ENCODE measurements at places on chromosomes 2 and 18.
A peak's percentile ranks its signal among the peaks of the same experiment; 100 is the strongest.

DNA sequence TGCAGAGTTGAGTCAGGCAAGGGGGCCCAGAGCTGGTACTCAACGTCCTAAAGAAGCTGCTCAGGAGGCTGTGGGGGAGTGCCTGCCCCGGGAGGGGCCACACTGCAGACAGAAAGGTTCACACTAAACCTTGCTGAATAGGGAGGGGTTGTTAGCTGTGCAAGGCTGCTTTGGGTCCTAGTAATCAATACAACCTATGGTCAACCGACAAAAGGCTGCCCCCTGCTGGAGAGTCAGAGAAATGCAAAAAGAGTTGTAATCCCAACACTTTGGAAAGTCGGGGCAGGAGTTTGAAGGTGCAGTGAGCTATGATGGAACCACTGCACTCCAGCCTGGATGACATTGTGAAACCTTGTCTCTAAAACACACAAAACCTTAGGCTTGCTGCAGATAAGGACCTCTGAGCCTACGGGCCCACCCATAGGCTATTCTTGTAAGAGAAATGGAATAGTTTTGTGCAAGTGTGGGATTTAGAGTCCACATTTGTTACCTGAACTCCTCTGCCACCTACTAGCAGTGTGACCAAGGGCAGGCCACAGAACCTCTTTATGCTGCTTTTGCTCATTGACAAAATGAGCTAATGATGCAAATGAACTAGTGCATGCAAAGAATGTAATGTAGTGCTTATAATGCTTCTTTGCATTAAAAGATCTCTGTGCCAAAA lies 81.5 kb downstream of the PRPF40A start:
- peak; percentile 43 for DNase-seq

GRCh38 chr2:104538077-104538476 lies 315.8 kb upstream of the POU3F3 start:
- no peak for DNase-seq

DNA sequence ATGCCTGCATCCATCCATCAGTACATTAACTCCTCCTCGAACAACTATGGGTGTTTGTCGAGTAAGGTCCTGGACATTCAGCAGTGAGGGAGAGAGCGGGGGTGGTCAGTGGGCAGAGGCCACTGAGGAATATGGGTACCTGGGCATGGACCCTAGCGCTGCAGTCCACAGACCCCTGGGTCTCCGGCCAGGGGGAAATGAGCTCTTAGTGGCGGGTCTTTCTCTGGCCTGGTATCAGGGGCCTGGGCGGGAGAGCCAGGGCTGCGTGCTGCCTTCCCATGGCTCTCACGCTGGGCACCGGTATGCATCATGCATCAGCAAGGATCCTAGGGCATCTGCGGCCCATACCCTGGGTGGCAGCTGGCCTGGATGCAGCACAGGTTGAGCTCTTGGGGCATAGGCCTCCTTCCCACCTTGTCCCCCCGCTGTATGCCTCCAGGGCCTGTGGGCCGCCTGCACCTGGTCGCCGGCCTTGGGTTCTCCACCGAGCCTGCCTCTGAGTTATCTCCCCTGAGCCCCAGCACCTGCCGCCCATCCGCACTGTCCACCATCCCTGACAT lies 1.3 kb upstream of the MOCOS start:
- no peak for DNase-seq

GRCh38 chr2:49943944-49944778 lies 789.8 kb upstream of the FSHR start:
- DNase-seq: no peak

- no peak for DNase-seq
These were observed 25.5 kb downstream of the VRK2 start for GRCh38 chr2:58072102-58072501.

DNA sequence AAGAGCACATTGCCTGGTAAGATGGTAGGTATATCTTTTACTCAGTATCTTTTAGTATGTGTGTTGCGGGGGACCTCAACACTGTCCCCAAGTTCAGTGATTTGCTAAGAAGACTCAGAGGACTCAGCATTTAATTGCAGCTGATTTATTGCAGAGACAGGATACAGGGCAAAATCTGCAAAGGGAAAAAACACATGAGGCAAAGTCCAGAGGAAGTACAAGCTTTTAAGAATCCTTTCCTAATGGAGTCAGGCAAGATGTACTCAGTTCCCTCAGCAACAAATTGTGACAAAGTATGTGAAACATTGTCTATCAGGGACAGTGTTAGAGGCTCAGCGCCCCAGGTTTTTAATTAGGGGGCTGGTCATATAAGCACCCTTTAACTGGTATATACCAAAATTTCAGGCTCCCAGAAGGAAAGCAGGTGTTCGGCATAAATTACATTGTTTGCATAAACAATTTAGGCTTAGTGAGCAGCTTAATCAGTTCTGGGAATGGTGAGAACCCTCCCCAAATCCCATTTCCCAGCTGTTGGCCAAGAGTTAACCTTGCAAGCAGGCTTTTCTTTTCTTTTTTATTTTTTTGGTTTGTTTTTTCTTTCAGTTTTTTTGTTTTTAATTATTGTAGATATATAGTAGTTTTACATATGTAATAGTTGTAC lies 41.7 kb downstream of the RAB3GAP1 start:
- DNase-seq: no peak

- DNase-seq: no peak
These were observed 1589.9 kb upstream of the DDX18 start for GRCh38 chr2:116224610-116225009.

GRCh38 chr2:176101216-176101830 lies 1.7 kb downstream of the HOXD12 start:
- no peak for DNase-seq

- DNase-seq: no peak
These were observed 21.1 kb downstream of the DYNC2LI1 start for GRCh38 chr2:43794956-43795355.

GRCh38 chr2:112698834-112699515 lies 21.8 kb upstream of the NT5DC4 start:
- peak; percentile 32 for DNase-seq

- DNase-seq: no peak
These were observed 68.5 kb downstream of the TMEM237 start for GRCh38 chr2:201574766-201575165.

DNA sequence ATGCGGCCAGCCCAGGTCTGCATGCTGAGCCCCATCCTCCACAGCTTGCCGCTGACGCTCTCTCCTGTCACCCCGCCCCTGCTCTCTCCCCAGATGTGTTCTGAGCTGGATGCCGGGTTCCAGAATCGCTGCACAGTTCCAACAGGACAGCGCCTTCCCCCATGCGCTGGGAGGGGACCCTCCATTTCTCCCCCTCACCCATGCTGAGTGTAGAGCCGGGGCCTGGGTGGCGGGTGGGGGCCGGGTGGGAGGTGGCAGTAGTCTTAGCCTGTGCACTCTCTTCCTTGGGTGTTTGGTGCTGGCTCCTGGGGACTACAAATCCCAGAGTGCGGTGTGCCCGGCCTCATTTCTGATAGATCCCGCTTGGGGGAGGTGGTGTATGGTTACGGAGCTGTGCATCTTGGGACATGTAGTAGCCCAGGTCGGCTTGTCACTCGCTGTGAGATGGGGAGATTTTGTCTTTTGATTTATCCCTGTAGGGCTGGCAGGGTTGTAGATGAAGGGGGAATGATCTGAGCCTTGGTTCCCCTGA lies 6.8 kb downstream of the DNAJB2 start:
- DNase-seq: no peak

DNA sequence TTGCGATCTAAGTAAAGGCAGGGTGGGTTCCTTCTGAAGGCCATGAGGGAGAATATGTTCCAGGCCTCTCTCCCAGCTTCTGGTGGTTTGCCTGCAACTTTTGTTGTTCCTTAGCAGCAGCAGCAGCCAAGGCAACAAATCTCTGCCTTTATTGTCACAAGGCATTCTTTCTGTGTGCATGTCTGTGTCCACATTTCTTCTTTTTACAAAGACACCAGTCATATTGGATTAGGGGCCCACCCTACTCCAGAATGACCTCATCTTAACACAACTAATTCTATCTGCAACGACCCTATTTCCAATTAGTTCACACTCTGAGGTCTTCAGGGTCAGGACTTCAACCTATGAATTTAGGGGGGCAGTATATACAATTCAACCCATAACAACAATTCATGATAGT lies 587.5 kb downstream of the XIRP2 start:
- DNase-seq: peak; percentile 29

GRCh38 chr18:63899206-63899605 lies 8.6 kb upstream of the SERPINB10 start:
- DNase-seq: no peak

DNA sequence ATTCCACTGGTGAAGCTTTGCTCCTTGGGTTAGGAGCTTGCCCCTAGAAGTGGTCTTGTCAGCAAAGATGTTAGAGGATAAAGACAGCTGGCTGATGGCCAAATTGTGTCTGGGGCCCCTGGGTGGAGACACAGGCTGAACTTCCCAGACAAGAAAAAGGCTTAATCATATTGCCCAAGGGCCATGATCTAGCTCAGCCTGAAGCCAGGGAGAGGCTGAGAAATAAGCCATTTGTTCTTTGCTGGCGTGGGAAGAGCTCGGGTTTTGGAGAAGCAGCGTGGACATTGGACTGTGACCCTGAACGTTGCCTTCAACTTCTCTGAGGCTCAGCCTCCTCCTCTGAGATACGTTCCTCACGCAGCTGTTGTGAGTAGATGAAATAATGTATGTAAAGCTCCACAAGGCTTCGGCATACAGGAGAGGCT lies 153.0 kb downstream of the ZFP36L2 start:
- DNase-seq: peak; percentile 58

- DNase-seq: no peak
These were observed 52.0 kb downstream of the FHOD3 start for GRCh38 chr18:36349552-36349951.

GRCh38 chr2:13289310-13289709 lies 572.6 kb downstream of the TRIB2 start:
- no peak for DNase-seq

GRCh38 chr2:215851082-215851481 lies 162.3 kb downstream of the MREG start:
- DNase-seq: no peak

- DNase-seq: no peak
These were observed 12.6 kb upstream of the CELF4 start for GRCh38 chr18:37578182-37578678.

DNA sequence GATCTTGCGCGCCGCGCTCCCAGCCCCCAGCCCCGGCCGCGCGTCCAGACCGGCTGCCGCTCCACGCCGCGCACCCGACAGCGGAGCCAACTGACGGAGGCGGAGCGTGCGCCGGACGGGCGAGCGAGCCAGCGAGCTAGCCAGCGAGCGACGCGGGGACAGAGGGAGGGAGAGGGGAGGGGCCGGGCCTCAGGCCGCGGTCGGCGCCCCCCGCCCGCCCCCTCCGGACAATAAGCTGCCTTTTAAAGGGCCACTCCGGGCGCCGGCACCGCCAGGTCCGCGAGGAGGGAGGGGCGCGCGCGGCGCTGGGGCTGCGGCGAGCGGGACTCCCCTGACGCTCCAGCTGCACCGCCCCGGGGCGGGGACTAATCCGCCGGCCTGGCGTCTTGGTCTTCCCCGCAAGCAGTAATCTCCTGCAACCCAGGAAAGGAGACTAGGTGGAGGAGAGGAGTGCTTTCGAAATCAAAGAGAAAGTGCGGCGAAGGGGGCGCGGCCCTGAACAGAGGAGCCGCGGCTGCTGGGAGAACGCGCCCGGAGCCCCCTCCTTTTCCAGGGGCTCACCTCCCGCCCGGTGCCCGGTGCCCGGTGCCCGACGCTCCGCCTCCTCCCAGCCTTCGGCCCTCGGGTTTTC lies at the start of gene BIN1:
BIN1 (minus strand) TSS at position 164 of the 631 bp plus-strand sequence. CDS start 211 bp downstream, outside the sequence.
- DNase-seq: peak; percentile 71

- DNase-seq: no peak
These were observed 255.1 kb downstream of the MYT1L start for GRCh38 chr2:2075875-2076529.

DNA sequence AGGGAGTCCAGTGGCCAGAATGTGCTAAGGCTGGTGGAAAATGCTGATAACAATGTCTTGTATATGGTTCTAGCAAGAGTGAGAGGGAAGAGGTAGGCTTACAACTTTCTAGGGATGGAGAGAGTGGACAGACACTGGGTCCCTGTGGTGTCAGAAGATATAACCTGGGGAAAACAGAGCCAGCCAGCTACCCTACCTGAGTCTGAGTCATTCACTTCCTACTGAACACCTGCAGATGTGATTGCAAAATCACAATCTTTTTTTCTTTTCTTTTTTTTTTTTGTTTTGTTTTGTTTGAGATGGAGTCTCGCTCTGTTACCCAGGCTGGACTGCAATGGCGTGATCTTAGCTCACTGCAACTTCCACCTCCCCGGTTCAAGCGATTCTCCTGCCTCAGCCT lies 7.3 kb downstream of the TET3 start:
- no peak for DNase-seq

GRCh38 chr2:118539290-118539689 lies 308.2 kb downstream of the EN1 start:
- DNase-seq: no peak

DNA sequence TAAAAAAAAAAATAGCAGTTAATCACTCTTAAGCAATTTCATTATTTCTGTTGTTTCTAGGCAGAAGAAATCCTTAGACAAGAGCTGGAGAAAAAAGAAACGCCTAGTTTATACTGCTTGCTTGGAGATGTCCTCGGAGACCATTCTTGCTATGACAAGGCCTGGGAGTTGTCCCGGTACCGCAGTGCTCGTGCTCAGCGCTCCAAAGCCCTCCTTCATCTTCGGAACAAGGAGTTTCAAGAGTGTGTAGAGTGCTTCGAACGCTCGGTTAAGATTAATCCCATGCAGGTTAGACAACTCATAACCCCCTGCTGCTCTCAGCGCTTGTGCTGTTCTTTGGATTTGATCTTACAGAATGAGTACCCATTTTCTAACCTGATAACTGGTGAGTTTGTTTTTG lies 130.4 kb downstream of the TTC27 start:
- no peak for DNase-seq

DNA sequence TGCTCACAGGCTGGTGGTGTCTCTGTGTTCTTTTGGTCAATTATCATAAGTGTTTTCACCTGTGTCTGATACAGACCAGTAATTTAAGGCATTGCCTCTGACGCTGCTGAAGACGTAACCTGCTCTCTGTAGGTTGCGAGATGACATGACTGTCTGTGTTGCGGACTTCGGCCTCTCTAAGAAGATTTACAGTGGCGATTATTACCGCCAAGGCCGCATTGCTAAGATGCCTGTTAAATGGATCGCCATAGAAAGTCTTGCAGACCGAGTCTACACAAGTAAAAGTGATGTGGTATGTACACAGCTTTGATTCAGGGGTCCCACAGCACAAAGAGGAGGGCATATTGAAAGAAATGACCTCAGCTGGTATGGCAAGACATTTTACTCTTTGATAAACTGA lies 33.8 kb upstream of the TMEM87B start:
- DNase-seq: no peak

DNA sequence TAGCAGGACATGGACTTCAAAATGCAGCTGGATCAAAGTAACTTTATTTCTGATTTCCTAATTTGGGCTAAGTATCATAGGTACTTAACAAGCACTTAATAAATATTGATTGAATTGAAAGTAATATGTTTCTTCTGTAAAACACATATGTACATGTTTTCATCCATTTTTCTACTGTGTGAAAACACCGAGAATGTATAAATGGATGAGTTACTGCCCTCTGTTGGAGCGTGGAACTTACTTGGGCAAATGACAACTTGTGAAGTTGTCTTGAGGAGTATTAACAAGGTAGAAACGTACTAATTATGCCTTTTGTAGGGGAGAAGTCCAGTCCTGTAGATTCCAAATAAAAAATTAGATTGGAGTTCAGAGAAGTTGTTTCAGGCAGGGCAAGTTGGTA lies 87.2 kb downstream of the PHLPP1 start:
- DNase-seq: no peak

Data from foreskin melanocyte (primary cell).